ENCODE measurements at places on chromosomes 2 and 18.

- DNase-seq = no peak
Measured at GRCh38 chr18:24662412-24662821, 202.0 kb downstream of the HRH4 start.

DNA sequence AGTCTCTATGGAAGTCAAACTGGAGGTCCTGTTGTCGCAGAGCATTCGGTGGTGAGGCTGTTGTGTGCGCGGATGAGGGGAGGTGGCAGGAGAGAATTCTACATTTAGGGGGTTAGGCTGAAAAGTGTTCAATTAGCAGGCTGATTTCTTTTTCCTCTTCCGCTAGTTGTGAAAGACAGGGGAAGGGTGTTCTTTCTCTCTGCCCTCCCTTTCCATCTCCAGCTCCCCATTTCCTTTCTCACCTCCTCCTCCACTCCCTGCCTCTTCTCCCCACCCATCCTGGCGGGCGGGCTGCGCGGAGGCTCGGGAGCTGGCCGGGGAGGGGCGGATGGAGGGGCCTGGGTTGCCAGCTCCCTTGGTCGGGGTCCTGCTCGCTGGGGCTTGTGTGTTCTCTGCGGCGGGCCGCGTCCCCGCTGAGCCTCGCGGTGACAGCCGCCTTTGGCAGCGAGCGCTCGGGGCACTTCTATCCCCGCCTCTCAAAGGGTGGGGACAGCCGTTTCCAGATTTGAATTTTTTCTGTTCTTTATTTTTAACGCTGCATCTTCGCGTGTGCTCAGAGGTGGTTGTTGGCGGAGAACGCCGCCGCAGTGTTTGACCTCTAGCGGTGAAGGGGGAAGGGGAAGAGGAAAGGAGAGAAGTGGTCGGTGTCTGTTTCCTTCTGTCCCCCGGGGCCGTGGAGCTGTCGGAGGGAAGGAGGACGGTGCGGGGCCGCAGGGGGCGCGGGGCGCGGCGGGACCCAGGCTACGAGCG lies 3.6 kb downstream of the SOX11 start:
- DNase-seq = no peak

GRCh38 chr2:98601532-98602132 lies 6.7 kb downstream of the COA5 start:
- no peak for DNase-seq

- no peak for DNase-seq
Measured at GRCh38 chr2:99878581-99879350, 263.6 kb downstream of the AFF3 start.

DNA sequence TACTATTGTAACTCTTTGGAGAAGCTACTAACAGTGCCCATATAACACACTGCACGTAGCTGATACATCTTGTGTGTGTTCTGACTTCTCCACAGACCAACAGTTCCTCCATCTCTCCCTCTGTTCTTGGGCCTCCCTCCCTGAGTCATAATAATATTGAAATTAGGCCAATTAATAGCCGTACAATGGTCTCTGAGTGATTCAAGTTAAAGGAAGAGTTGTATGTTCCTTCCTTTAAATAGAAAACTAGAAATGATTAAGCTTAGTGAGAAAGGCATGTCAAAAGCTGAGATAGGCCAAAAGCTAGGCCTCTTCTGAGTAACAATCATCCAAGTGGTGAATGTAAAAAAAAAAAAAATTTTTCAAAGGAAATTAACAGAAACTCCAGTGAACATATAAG lies 828.4 kb upstream of the CHAC2 start:
- DNase-seq = no peak

DNA sequence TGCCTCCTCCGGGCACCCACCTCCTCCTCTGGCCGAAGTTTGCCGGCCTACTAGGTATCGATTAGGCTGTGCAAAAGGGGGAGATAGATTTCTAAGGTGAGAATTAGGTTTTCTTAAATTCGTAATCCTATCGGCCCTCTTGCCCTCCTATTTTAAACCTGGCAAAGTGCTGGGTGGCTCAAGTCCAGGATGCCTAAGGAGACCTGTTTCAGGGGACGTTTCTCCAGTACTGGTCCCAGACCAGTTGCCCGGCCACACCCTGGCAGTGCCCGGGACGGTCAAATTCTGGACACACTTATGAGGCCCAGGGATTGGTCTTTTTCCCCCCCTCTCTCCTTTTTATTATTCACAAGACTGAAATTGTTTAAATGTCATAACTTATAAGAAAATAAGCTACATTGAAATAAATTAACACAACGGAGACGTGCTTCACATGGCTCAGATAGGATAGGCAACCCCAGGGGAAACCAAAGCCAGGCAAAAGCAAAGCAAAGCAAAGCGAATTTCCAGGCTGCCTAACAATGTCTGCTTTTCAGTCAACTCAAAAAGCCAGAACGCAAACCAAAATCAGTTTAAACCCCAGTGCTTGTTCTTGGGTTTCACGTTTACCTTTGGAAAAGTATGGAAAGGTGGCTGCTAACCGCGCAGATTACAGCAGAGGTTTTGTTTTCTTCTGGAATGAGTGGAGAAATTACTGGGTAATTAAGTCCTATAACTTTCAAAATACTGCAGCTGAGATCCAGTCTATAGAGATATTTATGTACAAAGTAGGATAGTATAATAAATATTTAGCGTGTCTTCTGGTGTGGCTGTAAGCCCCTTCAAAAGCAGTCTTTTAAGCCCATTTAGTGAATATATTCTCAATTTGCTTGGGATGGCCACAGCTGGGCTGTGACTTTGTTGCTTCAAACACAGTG lies 3.0 kb downstream of the GBX2 start:
- no peak for DNase-seq

DNA sequence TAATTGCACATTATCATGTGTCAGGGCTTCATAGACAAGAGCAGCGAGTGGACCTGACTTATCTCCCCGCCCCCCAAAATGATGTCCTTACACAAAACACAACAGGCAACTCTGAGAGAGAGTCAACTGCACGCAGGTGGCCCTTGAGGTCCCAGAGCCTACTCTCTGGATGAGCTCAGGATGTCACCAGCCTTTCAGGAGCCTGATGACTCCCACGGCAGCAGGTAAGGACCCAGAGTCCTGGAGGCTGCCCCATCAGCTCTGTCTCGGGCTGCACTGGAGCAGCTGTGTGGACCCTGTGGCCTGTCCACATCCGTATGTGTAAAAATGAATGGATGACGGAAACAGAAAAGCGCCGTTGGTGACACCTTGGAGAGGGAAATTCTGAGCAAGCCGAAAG lies 130.9 kb downstream of the HDAC4 start:
- DNase-seq = no peak

DNA sequence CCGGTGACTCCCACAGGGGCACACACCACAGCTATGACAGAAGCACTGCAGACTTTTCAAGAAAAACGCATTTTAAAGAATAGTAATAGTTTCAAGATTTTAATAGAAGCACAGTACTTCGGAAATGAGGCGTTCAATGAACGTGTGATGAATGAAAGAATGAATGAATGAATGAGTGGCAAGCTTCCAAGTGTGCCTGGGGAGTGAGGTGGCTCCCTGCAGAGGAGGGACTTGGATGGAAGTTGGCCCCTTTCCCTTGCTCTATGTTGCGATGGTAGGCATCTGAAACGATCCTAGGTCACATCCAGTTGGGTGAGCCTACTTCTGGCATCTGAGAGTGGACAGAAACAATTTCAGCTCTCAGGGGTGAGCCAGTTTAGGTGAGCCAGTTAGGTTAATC lies 65.6 kb downstream of the NCKAP5 start:
- no peak for DNase-seq
